Activated naive CD8-positive, alpha-beta T cell treated with anti-CD3 and anti-CD28 coated beads for 36 hours (primary cell): ENCODE measurements at places on chromosomes 11 and 22.

DNA sequence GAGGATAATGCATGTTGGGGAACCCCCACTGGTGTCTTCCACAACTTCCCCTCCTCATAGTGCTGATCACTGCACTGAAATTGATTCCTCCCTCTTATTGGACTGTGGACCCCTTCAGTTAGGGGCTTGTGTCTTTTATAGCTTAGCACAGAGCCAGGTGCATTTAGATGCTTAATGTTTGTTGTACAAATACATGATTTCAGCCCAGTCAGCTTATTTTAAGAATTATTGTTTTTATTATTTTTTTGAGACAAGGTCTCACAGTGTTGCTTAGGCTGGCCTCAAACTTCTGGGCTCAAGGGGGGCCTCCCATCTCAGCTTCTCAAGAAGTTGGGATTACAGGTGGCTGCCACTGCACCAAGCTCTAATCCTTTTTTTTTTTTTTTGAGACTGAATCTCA, 8.2 kb downstream of the THY1 start:
- DNase-seq: no peak

GRCh38 chr22:44870021-44870420, 117.6 kb downstream of the ARHGAP8 start:
- DNase-seq: no peak

DNA sequence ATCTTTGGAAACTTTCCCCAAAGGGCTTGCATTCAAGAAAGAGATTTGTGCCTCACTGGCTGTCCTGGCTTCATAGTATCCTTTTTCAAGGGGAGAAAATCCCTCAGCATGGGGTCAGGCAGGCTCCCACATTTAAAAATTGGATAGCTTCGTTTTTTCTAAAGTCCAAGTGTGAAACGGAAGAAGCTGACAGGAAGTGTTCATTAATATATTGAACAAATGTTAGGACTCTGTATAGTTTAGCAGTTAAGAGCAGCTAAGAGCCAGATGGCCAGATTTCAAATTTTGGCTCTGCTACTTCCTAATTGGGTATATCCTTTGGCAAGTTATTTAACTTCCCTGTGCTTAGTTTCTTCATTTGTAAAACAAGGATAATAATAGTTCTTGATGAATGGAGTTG, 354.9 kb upstream of the FAT3 start:
- no peak for DNase-seq

- DNase-seq: no peak
These were observed 62.0 kb upstream of the YPEL1 start for GRCh38 chr22:21797444-21798221.

GRCh38 chr11:124179310-124179709, 3.8 kb upstream of the OR10D3 start:
- DNase-seq: no peak

GRCh38 chr11:70703141-70704064, 305.1 kb downstream of the CTTN start:
- DNase-seq: no peak

GRCh38 chr11:110691926-110692325, 20.3 kb downstream of the ARHGAP20 start:
- DNase-seq: no peak

GRCh38 chr11:36308577-36308976, 12.5 kb downstream of the PRR5L start:
- DNase-seq: no peak

DNA sequence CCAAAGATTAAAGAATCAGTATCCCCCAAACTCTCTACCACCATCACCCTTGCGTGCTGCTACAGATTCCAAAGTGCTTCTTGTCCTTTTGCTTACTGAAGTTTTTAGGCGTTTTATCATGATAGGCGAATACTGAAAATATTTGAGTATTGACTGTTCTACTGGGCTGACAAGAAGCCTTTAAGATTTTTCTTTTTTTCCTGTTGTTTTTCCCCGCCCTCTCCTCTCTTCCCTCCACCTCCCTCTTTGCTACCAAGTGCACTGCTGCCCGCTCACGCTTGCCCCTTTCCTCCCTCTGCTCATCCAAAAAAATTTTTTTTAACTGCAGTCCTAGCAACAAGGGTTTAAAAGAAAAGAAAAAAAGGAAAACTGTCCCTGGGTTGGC, 679 bp downstream of the SPCS2 start:
- DNase-seq: no peak

GRCh38 chr11:71420455-71421241, 27.5 kb downstream of the DHCR7 start:
- no peak for DNase-seq

- DNase-seq: no peak
These were observed 10.9 kb downstream of the ZNF74 start for GRCh38 chr22:20404881-20405280.

- no peak for DNase-seq
These were observed 231.3 kb downstream of the BUD13 start for GRCh38 chr11:116541460-116541859.

GRCh38 chr11:71461696-71462095, 8.7 kb downstream of the NADSYN1 start:
- no peak for DNase-seq

DNA sequence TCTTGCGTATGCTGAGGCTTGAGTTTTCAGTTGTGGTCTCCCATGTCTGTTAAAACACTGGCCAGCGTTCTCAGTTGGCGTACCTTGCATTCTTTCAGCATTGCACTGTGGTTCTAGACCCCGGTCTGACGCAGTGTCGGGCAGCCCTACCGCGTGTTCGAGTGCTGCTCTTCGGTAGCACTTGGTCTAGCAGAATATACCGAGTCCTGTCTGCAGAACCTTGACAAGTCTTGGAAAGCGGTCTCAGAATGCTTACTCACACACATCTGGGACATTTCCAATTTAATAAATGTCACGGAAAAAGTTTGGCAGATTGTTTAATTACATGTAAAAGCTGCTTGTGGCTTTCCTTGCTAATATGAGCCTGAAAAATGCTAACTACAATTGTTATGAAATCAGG, 32.6 kb downstream of the PPFIA1 start:
- no peak for DNase-seq

GRCh38 chr11:72528121-72528520, 93.8 kb upstream of the CLPB start:
- DNase-seq: no peak
